ENCODE measurements at places on chromosomes 3 and 15.
A peak's percentile ranks its signal among the peaks of the same experiment; 100 is the strongest.

DNA sequence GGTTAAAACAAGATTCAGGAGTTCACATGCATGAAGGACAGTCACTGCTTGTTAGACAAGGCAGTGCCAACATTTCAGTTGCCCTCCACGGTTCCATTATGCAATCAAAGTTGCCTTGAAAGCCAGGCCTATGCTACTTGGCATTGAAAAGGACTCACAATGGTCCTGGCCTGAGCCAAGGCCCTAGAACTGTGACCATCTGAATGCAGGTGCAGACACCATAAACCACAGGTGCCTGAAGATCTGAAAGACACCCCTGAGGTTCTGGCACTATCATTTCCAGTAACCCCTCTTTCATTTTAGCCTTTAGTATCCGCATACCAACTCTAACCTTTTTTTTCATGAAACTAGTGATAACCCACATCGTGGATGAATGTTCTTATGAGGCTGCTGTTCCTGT is 2.8 kb downstream of the GABRA5 start:
- DNase-seq = no peak

GRCh38 chr3:179726075-179726699 is 73.3 kb downstream of the USP13 start:
- no peak for DNase-seq

- DNase-seq = no peak
These were observed at the start of gene GRIP2 for GRCh38 chr3:14539742-14540491. TSS of gene GRIP2 (minus strand) at chr3:14540342. CDS start at chr3:14540308, 34 bp downstream.

DNA sequence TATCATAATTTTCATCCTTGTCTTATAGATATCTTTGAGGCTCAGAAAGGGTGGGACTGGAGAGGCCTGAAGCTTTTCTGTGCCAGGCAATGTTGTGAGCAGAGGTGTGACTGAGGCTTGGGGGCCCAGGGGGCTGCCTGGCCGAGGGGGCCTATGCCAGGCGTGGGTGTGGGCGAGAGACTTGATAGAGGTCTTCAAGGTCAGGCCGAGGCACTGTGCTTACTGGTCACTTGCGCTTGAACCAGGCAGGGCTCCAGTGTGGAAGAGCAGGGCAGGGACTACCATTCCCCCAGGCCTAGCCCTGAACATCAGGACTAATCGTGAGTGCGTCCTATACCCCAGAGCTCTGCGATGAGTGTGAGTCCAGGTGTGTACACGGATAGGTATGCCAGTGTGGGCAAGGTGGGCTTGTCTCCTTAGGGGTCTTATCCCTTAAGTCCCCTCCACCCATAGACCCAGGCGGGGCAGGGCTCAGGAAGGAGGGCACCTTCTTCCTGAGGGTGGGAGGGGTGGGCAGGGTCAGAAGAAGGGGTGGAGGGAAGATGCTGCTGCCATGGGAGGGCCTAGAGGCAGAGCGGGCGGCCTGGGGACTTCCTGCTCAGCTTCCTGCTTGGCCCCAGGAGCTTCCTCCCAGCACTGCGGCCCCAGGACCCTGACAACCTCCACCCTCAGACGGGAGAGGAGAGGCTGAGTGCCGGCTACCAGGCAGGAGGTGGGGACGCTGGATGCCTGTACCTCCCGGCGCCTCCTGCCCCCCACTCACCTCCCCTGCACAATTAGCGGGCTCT is 84.7 kb downstream of the LINGO1 start:
- DNase-seq = no peak

- no peak for DNase-seq
These were observed 219.3 kb downstream of the PTPRG start for GRCh38 chr3:61780455-61781228.

GRCh38 chr3:112734171-112734570 is 93.2 kb upstream of the CCDC80 start:
- DNase-seq = no peak

DNA sequence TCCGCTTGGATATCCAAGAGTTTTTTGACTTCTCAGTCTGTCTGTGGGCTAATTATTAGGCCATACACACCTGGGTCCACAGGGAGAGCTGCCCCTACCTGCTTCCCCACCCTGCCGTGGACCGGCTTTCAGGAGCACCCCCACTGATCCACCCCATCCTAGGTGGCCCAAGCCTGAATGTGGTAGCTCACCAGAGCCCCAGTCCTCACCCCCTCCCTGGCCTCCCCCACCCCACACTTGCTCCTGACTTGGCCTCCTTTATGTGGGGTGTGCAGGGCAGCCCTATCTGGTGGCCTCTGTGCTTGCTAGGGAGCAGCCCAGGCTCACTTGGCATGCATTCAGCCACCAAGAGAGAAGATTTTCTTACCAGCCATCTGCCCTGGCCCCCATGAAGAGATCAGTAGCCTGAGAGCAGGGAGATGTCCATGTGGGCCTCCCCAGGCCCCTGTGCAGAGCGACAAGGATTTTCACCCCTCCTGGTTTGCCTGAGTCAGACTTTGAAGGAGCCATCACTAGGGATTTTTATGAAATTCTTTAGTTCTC is 11.2 kb downstream of the LRRK1 start:
- DNase-seq = no peak

GRCh38 chr15:101115786-101116680 is 135.8 kb downstream of the CHSY1 start:
- no peak for DNase-seq

GRCh38 chr3:177978946-177979345 is 557.3 kb upstream of the KCNMB2 start:
- DNase-seq = no peak

DNA sequence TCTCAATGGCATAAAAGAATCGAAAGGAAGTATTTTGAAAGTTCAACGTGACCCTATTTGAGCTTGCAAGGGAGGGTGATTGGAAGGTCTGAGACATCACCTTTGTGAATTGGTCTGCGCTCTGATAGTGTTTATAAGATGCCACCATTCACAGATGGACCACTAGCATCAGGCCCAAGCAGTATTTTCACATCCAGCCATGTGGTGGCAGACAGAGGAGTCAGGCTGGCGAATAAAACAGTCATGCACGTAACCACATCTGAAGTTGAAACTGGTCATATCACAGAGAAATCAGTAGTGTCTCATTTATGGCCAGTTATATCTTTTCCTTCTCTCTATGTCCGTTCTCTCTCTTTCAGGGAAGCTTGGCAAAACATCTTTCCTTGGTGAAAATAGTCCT is 170.1 kb upstream of the ONECUT1 start:
- no peak for DNase-seq

DNA sequence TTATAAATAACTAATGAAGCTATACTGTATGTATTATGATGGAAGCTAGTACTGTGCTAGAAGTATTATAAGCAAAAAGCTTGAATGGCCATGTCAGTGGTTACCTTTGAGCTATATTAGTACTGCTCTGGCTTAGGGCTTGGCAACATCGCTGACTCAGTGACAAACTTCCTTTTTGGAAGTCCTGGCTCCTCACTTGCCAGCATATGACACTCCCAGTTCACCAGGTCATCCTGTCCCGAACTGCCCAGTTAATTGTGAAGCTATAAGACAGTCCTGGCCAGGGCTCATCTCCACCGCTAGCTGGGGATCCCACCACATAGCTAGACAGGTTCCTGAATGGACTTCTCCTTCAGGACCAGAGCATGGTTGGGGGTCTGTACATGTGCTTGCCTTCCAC is 31.9 kb downstream of the RAB8B start:
- peak; percentile 54 for DNase-seq

DNA sequence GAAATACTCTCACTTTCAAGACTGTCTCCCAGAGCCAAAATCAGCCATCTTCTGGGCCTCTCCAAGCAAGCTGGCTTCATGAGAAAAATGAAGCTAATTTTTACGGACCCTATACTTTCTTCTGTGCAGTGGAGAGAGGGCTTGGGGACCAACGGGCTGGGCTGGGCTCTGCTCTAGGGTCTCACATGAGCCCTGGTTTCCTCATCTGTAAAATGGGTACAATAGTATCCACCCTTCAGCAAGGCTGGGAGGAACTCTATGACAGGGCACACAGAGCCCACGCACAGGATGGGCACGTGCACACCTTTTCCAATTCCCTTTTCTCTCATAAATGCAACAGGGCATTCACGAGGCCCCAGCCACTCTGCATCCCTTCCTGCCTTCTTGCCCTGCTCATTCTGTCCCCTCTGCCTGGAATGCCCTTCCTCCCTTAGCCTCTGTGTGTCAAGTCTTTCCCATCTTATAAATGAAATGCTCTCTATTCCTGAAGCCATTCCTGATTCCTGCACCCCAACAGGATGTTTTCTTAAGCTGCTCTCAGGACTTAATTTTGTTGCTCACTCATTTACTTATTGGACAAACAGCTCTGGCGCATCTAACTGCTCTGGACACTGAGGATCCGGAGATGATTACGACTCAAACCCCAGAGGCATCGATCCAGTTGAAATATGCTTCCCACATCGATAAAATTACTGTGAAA is 32.9 kb upstream of the SEC13 start:
- DNase-seq = no peak

- peak; percentile 18 for DNase-seq
These were observed 7.9 kb downstream of the ANP32A start for GRCh38 chr15:68812597-68813431.

- no peak for DNase-seq
These were observed 52.0 kb downstream of the CEMIP start for GRCh38 chr15:80831192-80831591.

DNA sequence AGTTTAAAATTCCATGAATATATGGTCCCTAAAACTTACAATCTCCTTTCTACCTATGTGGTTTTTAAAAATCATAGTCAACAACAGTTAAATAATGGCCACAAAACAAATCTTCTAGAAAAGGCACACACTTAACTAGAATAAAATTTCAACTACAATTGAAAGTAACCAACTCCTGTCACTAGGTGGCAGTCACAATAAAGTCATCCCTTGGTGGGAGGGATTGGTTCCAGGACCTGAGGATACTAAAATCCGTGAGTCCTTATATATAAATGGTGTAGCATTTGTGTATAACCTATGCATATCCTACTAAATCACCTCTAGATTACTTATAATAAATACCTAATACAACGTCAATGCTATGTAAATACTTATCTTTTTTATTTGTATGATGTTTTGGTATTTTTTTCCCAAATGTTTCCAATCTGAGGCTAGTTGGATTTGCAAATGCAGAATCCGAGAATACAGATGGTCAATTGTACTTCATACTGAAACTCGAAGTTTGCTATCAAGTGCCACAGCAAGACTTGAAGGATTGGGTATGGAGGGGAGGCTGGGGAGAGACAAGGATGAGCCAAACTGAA is 172.6 kb downstream of the FMN1 start:
- no peak for DNase-seq

- DNase-seq = no peak
These were observed 477.7 kb downstream of the ZBBX start for GRCh38 chr3:166902374-166902773.

- no peak for DNase-seq
These were observed 144.8 kb downstream of the ARPP21 start for GRCh38 chr3:35784169-35784568.

- no peak for DNase-seq
These were observed 62.4 kb downstream of the ARIH1 start for GRCh38 chr15:72536506-72536905.

Measured in left lobe of liver (tissue), 2 donors.